ENCODE measurements at places on chromosomes 3 and 15.
A peak's percentile ranks its signal among the peaks of the same experiment; 100 is the strongest.

DNA sequence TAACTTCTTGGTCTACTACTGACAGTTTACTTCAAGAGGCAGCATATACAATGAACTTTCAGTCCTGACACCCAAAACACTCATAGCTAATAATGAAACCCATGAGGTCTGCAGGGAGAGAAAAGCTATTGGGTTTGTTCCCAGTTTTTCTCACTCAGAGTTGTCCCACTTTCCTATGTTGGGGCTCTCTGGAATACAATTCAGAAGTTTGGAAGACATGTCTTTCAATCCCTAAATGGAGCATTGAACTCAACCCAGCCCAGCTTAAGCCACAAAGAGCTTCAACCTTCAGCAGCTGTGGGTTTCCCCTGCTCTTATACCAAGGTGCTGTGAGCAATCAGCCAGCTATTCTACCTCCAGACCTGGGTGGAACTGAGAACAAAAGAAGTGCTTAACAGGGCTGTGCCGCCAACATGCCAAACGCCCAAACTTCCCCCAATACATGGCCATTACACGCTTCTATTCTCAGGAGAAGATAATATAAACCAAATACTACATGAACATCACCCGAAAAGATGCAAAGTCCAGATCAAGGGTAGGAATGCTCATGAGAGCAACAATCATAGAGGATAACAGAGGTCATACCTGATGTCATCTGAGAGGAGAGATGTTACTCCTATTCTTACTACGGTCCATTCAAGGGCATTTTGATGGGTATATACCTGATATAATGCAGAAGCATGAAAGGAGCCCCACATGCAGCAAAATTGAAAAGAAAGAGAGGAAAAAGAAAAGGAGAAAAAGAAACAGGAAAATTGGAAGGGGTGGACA, 131.2 kb upstream of the TGFBR2 start:
- no peak for DNase-seq

DNA sequence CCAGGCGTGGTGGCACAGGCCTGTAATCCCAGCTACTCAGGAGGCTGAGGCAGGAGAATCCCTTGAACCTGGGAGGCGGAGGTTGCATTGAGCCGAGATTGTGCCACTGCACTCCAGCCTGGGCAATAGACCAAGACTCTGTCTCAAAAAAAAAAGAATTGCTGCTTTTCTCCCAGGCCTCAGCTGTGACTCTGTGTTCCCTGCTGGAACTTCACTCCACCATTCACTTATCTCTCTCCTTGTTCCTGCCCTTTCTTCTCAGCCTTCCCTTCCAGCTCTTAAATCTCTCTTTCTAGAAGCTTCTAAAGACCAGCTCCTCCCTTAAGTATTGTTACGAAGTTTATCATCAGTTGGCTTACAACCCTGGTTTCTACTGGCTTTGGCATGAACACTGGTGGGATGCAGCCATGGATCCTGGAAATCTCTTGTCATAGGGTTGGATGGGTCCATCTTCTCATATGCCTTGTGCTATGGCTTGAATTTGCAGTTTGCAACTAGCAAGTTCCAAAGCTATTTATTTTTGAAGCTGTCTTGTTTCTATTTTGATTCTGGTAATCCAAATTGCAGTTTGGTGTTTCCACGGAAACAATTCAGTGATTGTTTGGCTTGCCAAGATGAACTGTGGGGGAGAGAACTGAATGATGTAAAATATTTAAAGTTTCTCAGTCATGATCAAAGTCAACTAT, 10.5 kb downstream of the C3orf62 start:
- no peak for DNase-seq

DNA sequence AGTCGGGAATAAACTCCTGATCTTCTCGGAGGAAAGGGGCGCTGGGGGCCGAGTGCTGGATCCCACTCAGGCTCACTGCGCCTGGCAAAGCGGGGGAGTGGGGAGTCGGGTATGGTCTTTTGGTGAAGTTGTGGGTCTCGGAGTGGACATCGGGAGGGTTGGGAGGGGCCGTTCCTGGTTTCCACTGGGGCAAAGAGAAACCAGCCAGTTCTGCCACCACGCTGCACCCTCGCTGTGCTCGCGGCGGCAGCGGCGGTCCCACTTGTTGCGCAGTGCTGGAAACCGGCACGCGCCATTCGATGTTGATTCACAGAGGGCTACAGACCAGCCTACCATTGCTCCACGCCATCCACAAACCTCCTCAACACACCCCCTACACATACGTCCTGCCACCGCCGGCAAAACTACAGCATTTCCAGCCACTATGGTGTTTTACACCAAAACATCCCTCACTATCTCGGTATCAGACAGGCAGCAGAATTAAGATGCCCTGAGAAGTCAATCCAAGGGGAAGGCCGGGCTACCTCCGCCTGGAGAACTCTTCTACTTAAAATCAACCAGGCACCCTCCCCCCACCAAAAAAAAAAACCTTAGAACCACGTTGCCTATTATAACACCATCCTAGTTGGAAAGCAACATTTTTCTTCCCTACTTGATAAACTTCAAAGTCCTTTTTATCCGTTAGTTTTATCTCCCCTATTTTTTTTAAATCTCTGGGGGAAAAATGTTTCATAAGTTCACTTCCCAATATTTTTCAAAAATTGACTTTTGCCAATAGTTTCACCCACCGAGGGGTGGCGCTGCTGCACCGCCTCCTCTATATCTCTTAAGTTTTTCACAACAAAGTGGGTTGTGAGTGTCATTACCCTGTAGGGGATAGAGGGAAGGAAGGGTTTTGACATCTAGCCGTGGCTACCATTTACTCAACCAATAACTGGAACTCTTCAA, 3.6 kb downstream of the BCL6 start:
- peak; percentile 82 for DNase-seq

DNA sequence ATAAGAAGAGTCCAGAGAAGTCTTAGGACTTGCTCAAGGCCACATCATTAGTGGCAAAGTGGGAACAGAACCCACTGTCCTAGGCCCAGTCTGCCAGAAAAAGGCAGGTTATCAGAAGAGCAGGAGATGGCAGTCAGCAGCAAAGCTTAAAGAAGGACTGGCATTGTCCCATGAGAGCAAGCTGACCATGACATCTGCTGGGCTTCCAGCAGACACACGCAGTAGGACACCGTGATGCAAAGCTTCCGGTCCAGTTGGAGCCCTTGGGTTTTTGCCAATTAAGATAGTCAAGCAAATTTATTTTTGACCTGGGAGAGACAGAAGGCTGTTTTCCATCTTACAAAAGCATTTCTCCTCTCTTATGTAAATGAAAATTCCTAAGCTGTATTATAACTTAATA, 42.1 kb downstream of the ZBTB38 start:
- DNase-seq, result no peak

DNA sequence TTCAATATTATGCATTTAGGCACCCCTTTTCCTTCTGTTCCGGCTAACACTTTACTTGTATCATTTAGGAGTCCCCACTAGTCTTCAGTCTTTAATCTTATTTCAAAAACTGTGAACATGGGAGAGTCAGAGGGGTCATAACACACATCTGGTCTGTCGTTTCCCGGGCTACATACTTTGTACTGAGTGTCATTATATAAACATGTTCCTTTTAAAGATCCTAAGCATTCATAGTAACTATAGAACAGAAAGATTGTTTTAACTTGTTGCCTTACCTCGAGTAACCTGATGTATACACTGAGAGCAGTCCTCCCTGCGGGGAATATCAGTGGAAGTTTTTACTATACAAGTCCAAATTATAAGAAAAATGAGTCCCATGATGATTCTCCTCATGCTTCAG, 78.2 kb upstream of the VEPH1 start:
- DNase-seq, result no peak

DNA sequence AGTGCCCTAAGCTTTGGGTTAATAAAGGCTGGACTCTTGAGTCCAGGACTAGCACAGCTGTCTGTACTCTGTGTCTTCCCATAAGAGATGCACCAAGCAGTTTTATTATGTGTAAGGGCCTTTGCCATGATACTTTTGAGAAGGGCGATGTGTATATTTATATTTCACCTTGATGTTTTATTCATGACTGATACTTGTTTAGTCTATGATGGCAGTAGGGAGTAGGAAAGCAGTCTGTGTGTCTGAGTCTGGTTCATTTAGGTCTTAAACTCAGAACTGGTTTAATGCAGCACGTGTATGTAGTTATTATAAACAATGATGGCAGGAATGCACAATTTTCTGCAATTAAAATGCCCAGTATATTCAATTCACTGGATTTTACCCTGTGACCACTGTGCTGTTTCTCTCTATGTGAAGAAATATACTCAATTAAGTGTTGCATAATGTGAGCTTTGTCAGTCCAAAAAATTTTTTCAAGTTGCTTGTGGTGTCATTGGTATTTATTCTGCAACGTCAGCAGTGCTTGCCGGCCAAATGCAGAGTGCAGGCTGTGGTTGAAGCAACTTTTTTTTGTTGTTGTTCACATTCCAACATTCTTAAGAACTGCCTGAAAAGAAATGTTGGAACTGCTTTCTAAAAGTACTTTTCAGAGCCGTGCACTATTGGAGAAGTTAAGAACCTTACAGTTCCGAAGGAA, 423.7 kb upstream of the SEMA6D start:
- DNase-seq, result peak; percentile 95

DNA sequence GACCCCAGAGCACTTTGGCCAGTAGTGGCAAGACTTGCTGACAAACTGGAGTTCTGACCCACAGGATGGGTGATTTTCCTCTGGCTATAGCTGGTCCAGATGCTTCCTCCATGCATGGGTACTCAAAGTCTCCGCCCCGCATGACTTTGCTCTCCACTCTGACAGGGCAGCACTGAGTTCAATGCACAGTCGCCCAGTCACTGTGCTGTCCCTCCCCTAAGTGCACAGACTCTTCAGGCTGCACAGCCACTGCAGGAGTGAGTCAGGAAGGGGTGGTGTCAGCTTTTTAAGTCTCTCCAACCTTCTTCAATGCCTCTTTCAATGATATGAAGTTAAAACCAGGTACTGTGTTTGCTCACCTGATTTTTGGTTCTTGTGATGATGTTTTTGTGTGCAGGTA, 17.8 kb downstream of the TEX9 start:
- DNase-seq, result peak; percentile 5

- DNase-seq, result no peak
Observed at GRCh38 chr15:73950479-73950830, 24.2 kb downstream of the LOXL1 start.

DNA sequence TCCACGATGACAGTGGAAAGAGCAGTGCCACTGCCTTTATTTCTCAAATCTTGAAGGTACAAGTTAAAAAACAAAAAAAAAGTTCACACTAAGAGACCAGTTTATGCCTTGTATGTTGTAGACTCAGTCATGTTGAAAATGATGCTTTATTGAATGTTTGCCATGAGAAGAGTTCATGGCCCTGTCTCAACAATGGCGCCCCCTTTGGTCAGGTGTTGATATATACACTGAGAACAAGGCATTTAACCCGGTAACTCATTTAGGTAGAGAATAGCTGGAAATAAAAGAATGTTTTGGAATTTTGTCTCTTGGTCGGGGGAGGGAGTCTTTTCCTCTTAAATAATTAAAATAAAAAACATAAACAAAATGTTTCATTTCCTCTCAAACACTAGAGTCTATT, 145.6 kb upstream of the SLC2A2 start:
- no peak for DNase-seq

DNA sequence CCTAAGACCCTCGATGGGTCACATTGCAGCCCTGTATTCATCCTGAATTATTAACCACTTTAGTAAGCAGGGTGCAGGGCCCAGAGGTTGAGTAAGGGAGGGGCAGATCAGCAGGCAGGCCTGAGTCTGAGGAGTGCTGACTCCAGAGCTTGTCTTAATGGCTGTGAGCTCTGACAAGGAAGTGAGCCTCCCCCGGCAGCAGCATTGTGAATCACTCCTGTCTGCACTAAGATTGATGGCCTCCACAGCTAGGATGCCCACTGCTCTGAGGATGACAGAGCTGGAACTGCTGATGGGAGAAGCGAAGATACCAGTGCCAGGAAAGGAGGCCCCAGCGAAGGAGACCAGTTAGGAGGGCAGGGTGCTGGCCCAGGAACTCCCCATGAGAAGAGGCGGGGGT, 46.5 kb upstream of the CCDC174 start:
- no peak for DNase-seq

- DNase-seq, result no peak
Observed at GRCh38 chr3:119880966-119881365, 99.1 kb downstream of the NR1I2 start.

DNA sequence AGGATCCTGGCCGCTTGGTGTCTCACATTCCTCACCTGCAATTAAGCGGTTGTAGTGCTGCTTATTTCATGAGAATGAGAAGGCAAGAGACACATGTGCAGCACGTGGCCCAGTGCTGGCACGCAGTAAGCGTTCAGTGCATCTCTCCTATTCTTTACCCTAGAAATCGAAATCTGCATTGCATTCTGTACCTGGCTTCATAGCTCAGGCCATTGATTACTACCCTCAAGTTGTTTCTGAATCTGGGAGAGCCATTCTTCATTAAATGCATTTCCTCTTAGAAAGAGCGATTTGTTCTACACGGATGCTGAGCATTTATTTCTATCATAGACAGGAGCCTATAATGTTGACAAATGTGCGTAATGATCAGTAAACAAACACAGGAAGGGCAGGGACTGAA, 168.9 kb downstream of the MAGI1 start:
- no peak for DNase-seq

DNA sequence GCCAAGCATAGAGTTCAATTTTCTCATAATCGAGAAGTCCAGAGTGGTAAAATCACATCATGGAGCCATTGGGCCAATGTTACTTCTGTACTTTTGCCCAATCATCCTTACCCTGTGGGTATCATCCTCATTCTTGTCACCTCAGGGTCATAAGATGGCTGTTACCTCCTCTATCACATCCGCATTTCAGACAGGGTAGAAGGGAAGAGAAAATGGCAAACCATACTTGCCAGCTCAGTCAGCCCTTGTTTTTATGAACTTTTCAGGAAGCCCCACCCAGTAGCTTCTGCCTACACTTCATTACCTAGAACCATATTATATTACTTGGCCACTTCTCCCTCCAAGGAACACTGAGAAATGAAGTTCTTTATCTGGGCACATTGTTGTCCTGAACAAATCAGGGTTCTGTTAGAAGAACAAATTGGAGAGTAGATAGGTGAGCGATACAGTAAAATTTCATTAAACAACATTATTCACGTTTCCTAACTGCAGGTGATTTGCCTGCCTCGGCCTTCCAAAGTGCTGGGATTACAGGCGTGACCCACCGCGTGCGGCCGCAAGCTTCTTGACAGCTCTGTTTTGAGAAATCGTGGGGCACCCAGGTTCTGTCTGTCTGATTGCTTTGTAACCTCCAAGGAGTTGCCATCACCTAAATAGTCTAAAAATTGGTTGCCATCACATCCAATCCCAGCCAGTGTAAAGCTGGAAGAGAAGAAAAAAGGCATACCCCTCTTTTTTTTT, 34.5 kb upstream of the RPN1 start:
- no peak for DNase-seq
